Activated T-helper 9 cell treated with anti-CD3 and anti-CD28 coated beads, Interleukin-2, amount 50 U/mL, for 16 hours (primary cell): ENCODE measurements at places on chromosomes 6 and 20.

GRCh38 chr6:12111363-12111670 is 99.2 kb downstream of the HIVEP1 start:
- no peak for DNase-seq

- no peak for DNase-seq
These were observed 134.1 kb upstream of the CEP162 start for GRCh38 chr6:84361372-84362192.

- DNase-seq = no peak
These were observed 158.4 kb downstream of the PTCHD4 start for GRCh38 chr6:47952640-47953039.

DNA sequence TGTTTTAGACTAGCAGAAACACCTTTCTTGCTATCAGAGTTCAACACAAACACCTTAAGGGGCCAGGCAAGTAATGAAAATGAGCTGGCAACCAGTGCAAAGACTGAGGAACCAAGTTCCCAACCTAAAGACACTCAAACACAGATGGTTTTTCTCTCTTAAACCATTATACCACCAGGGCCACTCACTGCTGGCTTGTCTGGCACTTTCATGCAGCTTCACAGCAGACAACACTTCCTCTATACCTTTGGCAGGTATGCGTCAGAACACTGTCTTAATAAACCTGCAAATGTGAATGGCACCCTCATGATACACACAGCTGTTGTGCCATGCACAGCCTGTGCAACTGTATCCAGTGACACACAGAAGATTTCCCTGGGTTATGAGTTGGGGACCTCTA is 41.6 kb downstream of the NFATC2 start:
- peak; percentile 20 for DNase-seq

DNA sequence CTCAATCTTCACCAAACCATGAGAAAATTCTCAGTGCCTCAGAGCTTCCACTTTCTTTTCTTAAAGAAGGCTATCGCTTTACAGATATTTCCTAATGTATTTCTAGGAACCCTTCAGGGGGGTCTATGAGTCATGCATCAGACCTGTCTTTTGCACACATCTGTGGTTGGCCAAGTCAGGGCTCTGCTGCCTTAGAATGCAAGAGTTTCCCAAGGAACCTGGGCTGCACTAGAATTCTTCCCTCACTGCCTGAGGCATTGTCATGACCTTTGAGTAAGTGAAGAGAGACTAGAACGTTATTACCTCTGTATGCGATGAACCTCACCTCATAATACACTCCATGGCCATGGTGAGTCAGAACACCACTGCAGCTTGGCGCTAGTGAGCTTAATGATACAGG is 365.0 kb upstream of the ID4 start:
- DNase-seq = no peak

DNA sequence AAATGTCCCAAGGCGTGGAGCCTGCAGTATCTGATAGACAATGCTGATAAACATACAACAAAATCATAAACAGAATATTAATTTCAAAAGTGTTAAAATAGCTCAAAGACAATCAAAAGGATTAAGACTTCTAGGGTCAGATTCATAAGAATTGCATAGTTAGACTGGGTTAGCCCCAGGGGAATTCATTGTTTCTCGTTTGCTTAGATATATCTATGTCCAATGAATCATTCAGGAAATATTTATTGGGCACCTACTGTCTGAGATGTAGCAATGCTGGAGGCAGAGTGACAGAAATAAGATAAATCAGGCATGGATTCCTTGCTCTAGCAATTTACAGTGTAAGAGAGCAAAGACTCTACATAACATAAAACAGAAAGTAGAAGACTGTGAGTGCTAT is 124.4 kb upstream of the PRL start:
- no peak for DNase-seq

DNA sequence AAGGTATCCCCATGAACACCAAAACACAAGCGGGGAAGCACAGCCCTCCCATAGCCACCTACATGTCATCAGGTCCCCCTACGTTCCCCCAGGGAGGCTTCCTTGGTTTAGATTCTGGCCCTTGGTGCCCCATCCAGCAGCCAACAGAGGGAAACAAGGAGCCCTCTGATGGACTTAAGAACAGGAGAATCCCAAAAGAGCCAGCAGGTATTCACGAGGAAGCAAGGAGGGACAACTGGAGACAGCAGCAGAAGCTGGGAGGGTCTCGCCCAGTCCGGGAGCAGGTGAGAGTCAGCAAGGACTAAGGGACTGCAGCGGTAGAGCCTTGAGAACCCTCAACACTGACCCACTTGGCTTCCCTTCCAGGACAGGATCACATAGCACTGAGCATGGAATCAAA is 58.4 kb upstream of the TOP1 start:
- no peak for DNase-seq
